ENCODE measurements at places on chromosomes 2 and 18. TPM values are rescaled to one million over a fixed set of nuclear protein-coding genes. Genes with fewer than 3 reads are reported as not detected.

GRCh38 chr2:202267495-202267894 is 1.9 kb downstream of the NOP58 start:
- H3K4me1 ChIP-seq, result peaks cover 3% of the 10 kb centered on the region
- no peaks in the 10 kb centered on the region for H3K36me3 ChIP-seq
- DNase-seq, result no peak
- peak overlapping the region; percentile 98 for H3K4me3 ChIP-seq
- H3K27me3 ChIP-seq, result no peaks in the 10 kb centered on the region

GRCh38 chr18:362311-363290 is 94.8 kb upstream of the THOC1 start:
- no peak for DNase-seq
- H3K27ac ChIP-seq, result no peak overlapping the region
- peaks cover 19% of the 10 kb centered on the region for H3K4me1 ChIP-seq
- H3K27me3 ChIP-seq, result no peaks in the 10 kb centered on the region
- H3K36me3 ChIP-seq, result no peaks in the 10 kb centered on the region

GRCh38 chr2:188784269-188784762 is 189.9 kb upstream of the COL3A1 start:
- no peak overlapping the region for H3K27ac ChIP-seq
- no peaks in the 10 kb centered on the region for H3K4me1 ChIP-seq
- no peak for DNase-seq
- H3K36me3 ChIP-seq, result no peaks in the 10 kb centered on the region
- no peaks in the 10 kb centered on the region for H3K27me3 ChIP-seq

- no peaks in the 10 kb centered on the region for H3K4me1 ChIP-seq
- H3K27me3 ChIP-seq, result no peaks in the 10 kb centered on the region
- no peak overlapping the region for H3K27ac ChIP-seq
- no peak overlapping the region for H3K4me3 ChIP-seq
Observed at GRCh38 chr2:148726228-148726627, 81.7 kb downstream of the EPC2 start.

- DNase-seq, result no peak
- H3K4me3 ChIP-seq, result no peak overlapping the region
- H3K36me3 ChIP-seq, result no peaks in the 10 kb centered on the region
- no peaks in the 10 kb centered on the region for H3K4me1 ChIP-seq
- H3K27ac ChIP-seq, result no peak overlapping the region
- H3K27me3 ChIP-seq, result no peaks in the 10 kb centered on the region
Observed at GRCh38 chr2:14587119-14587518, 45.4 kb upstream of the LRATD1 start.

DNA sequence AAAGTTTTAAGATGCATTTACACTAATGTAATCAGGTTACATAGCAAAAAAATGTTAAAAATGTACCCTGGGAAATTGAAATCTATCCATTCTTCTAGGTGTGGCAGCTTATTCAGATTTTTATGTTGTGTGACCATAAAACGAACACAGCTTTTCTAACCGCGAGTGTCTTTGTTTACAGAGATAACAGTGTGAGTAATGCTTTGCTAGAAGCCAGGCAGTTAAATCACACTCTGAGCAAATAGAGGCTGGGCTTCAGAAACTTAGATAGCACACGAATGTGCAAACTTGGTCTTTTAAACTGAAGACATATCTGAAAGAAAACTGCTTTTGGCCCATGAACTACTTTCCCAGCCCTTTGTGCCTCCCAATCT is 116.1 kb downstream of the SPTBN1 start:
- no peak overlapping the region for H3K27ac ChIP-seq
- no peak overlapping the region for H3K4me3 ChIP-seq
- H3K27me3 ChIP-seq, result no peaks in the 10 kb centered on the region
- DNase-seq, result no peak
- H3K36me3 ChIP-seq, result no peaks in the 10 kb centered on the region

DNA sequence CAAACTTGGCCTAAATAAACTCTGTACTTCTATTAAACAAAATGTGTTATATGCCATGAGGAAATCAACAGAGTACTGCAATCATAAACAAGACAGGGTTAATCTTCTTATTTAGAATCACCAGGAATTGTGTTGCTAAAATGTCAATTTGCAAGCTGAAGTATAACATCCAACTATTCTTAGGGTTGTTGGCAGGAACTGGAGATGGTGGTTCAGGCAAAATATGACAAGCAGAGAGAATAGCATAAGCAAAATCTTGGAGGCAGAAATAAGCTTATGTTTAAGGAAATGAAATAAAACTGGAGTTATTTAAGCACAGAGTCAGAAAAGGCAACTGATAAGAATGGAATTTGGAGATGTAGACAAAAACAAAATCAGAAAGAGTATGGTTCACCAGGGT is 463.8 kb upstream of the SLC8A1 start:
- H3K4me3 ChIP-seq, result no peak overlapping the region
- no peaks in the 10 kb centered on the region for H3K4me1 ChIP-seq
- DNase-seq, result no peak
- H3K27me3 ChIP-seq, result no peaks in the 10 kb centered on the region

DNA sequence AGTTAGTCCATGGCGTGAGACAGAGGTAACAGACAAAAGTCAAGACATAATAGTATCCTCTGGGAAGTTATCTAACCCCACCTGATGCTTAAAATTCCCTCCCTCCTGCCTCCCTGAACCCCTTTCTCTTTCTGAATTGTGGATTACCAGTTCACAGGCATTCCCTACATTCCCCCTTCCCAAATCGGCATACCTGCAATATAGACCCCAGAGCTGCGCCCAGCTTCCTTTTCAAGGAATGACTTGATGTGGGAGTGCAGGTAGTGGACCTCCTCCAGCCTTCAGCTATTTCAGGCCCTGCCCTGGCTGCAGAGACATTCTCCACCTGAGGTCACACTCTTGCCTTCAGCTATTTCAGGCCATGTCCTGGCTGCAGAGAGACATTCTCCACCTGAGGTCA is 111.1 kb upstream of the KLF7 start:
- no peak for DNase-seq
- H3K4me1 ChIP-seq, result no peaks in the 10 kb centered on the region
- H3K4me3 ChIP-seq, result no peak overlapping the region
- H3K27ac ChIP-seq, result no peak overlapping the region
- no peaks in the 10 kb centered on the region for H3K27me3 ChIP-seq
- no peaks in the 10 kb centered on the region for H3K36me3 ChIP-seq

DNA sequence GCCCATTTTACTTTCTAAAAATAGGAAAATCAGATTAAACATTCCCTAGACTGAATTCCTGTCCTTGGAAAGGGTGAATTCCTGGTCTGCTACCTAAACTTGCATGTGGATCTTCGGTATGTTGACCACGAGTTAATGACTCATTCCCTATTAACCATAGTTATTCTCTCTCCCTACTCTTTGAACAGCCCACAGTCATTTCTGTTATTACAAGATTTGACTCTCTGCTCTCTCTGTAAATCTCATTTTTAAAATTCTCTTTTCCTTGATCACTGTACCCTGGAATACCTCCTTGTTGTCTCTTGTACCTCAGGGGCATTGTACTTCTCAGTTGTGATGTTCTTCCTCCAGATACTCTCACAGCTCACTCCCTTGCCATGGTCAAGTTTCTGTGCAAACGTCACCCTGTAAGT is 92.0 kb upstream of the GULP1 start:
- H3K27me3 ChIP-seq, result no peaks in the 10 kb centered on the region
- H3K36me3 ChIP-seq, result no peaks in the 10 kb centered on the region
- H3K4me3 ChIP-seq, result no peak overlapping the region
- H3K4me1 ChIP-seq, result peaks cover 3% of the 10 kb centered on the region
- H3K27ac ChIP-seq, result no peak overlapping the region
- no peak for DNase-seq

GRCh38 chr2:158128168-158128973 is 26.7 kb downstream of the UPP2 start:
- no peak overlapping the region for H3K27ac ChIP-seq
- peaks cover 4% of the 10 kb centered on the region for H3K4me1 ChIP-seq
- H3K36me3 ChIP-seq, result no peaks in the 10 kb centered on the region
- H3K4me3 ChIP-seq, result no peak overlapping the region
- no peak for DNase-seq

- no peaks in the 10 kb centered on the region for H3K4me1 ChIP-seq
- DNase-seq, result no peak
- H3K4me3 ChIP-seq, result no peak overlapping the region
- no peaks in the 10 kb centered on the region for H3K36me3 ChIP-seq
- no peak overlapping the region for H3K27ac ChIP-seq
- no peaks in the 10 kb centered on the region for H3K27me3 ChIP-seq
Observed at GRCh38 chr2:167940734-167941507, 306.5 kb downstream of the STK39 start.

DNA sequence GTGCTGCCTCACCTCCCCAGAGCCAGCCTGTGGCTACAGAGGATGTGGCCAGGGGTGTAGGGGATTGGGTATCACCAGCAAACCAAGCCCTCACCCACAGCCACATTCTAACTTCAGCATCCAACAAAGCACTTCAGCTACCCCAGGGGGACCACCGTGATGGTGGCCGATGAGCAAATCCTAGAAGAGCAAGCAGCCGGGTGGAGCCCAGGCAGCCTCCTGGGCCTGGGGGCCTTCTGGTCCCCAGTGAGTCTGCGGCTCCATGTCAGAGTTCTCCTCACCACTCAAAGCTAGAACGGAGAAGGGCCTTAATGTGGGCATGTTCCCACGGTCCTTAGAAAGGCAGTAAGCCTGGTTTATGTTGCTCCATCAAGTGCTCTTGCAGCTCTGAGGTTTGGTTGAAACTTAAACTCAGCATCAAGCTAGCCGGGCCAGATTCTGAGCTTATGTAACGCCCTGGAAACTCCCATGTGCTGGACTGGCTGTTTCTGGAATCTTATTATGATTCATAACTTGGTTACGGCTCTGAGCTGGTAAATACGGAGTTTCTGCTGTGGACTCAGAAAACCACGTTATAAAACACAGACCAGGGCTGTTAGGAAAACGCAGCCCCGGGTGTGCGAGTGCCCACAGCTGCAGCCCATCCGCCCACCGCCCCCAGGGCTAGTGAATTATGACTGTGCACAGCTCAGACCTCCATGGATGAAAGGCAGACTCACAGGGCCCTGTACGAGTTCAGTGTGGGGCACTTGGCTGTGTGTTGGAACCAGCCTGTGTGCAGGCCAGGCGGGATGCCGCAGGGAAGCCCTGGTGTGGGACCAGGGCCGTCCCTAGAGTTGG is 99.8 kb downstream of the SEPTIN10 start:
- DNase-seq, result no peak
- H3K36me3 ChIP-seq, result no peaks in the 10 kb centered on the region

- no peaks in the 10 kb centered on the region for H3K27me3 ChIP-seq
- no peaks in the 10 kb centered on the region for H3K36me3 ChIP-seq
- DNase-seq, result no peak
- H3K27ac ChIP-seq, result peak overlapping the region; percentile 85
Observed at GRCh38 chr2:55049821-55050099, 491 bp downstream of the RTN4 start.

GRCh38 chr2:191325651-191326365 is 80.6 kb downstream of the MYO1B start:
- no peak for DNase-seq
- H3K27me3 ChIP-seq, result no peaks in the 10 kb centered on the region
- no peak overlapping the region for H3K4me3 ChIP-seq
- no peak overlapping the region for H3K27ac ChIP-seq

- no peaks in the 10 kb centered on the region for H3K36me3 ChIP-seq
Observed at GRCh38 chr18:12282442-12283039, 25.5 kb upstream of the TUBB6 start.

GRCh38 chr2:233037078-233037477 is 4.6 kb downstream of the NEU2 start:
- H3K27me3 ChIP-seq, result no peaks in the 10 kb centered on the region
- H3K4me3 ChIP-seq, result no peak overlapping the region
- H3K4me1 ChIP-seq, result peaks cover 5% of the 10 kb centered on the region
- H3K36me3 ChIP-seq, result no peaks in the 10 kb centered on the region
- H3K27ac ChIP-seq, result no peak overlapping the region

DNA sequence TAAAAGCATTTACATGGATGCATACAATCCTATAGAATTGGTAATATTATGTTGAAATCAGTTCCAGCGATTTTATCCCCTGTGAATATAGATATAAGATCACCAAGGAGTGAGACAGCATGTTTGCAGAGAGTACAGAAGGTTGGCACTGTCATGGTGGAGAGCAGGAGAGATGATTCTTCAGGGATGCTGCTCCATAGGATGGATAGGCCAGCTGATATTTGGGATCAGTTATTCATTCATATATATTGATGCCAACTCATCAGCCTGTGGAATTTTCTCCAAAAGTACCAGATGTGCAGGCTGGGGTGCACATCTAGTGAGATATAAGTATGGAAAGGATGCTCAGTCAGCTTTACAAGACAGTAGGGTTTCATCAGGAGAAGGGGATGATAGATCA is 139.9 kb downstream of the IKZF2 start:
- H3K4me3 ChIP-seq, result no peak overlapping the region
- no peak for DNase-seq
- H3K36me3 ChIP-seq, result no peaks in the 10 kb centered on the region
- H3K27me3 ChIP-seq, result no peaks in the 10 kb centered on the region

DNA sequence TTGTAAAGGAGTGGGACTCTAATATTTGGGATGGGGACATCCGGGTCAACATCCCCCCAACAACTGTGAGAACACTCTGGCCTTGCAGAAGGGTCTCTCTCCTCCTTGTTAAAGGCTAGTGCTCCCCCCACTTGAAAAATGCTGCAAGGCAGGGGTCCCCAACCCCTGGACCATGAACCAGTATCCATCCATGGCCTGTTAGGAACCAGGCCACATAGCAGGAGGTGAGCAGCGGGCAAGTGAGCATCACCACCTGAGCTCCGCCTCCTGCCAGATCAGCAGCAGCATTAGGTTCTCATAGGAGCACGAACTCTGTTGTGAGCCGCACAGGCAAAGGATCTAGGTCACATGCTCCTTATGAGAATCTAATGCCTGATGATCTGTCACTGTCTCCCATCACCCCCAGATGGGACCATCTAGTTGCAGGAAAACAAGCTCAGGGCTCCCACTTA is 243.9 kb upstream of the ID2 start:
- no peaks in the 10 kb centered on the region for H3K27me3 ChIP-seq
- H3K36me3 ChIP-seq, result no peaks in the 10 kb centered on the region

DNA sequence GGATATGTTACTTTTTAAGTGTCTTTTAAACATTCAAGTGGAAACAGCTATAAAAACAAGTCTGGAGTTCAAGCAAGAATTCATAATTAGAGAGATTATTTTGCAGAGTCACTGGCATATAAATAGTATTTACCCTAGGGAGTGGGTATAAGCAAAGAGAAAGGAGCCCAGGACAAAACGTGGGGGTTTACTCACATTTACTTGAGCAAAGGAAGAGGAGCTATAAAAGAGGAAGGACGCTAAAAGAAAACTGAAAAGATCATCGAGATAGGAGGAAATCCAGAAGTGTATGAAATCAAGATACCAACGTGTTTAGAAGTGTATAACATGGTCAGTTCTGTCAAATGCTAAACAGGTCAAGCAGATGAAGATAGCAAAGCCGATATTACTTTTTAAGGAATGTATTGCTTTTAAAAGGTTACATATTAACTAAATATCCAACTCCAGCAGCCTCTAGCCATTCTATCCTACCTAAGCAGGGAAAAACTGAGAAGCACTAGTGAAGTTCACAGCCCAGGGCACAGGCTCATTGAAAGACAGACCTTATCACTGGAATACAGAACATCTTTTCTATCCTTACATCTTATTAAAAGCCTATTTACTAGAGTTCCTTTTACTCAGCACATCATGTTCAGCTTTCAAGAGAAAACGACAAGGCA is 8.6 kb downstream of the KANSL1L start:
- H3K4me1 ChIP-seq, result no peaks in the 10 kb centered on the region
- no peak overlapping the region for H3K27ac ChIP-seq
- no peak overlapping the region for H3K4me3 ChIP-seq

The DRC1 gene
- 0.11 TPM for polyA plus RNA-seq

The DSEL gene
- 3.0 TPM for polyA plus RNA-seq

The IL36B gene
- polyA plus RNA-seq, result not detected

The TACR1 gene
- polyA plus RNA-seq, result 0.09 TPM

The PRKAG3 gene
- polyA plus RNA-seq, result not detected

The DCC gene
- 0.13 TPM for polyA plus RNA-seq

The SRBD1 gene
- 2.5 TPM for polyA plus RNA-seq

The XIRP2 gene
- polyA plus RNA-seq, result not detected

All from H1 (cell line).